Fibroblast of skin of right biceps (primary cell): ENCODE measurements at places on chromosomes 4 and X.

- DNase-seq, result no peak
Observed at GRCh38 chrX:9681011-9681410, 84.6 kb downstream of the GPR143 start.

GRCh38 chrX:44143061-44143602 lies 169.9 kb upstream of the NDP start:
- DNase-seq, result no peak

- no peak for DNase-seq
Observed at GRCh38 chr4:58119298-58119697, 1009.1 kb upstream of the IGFBP7 start.

DNA sequence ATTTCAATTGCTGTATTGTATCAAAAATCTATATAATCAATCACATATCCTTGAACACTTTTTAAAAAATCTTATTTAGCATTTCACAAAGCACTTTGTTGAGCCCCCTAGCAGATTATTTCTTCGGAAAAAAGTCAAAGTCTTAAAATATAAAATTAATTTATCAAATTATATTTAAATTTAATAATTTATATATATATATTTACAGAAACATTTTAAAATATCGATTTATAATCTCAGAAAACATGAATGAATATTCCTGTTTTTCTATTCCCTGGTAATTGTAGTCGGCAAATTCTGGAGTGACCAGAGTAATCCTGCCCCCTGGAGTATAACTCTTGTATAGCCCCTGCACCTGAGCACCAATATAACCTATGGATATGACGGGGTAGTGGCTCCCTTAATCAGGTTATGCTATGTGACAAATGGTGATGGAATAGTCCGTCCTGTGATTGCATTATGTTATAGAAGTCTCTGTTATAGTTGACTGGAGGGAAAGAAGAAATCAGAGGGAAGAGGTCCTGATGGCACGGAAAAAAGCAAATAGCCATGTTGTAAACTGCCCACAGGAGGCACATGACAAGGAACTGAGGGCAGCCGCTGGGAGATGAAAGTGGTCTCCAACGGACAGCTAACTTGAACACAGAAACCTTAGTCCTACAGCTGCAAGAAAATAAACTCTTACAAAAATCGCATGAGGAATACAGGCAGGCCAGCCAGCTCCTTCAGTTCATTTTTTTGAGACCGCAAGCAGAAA lies 1092.3 kb downstream of the ARAP2 start:
- DNase-seq, result no peak

- no peak for DNase-seq
Observed at GRCh38 chr4:85556283-85556682, 81.3 kb downstream of the ARHGAP24 start.

GRCh38 chr4:75251547-75251946 lies 262.7 kb downstream of the RCHY1 start:
- no peak for DNase-seq

- no peak for DNase-seq
Observed at GRCh38 chr4:98610431-98610830, 48.0 kb downstream of the TSPAN5 start.

- DNase-seq, result no peak
Observed at GRCh38 chr4:124243671-124244366, 468.7 kb downstream of the ANKRD50 start.

- peak; percentile 1 for DNase-seq
Observed at GRCh38 chr4:142645475-142646108, 200.5 kb downstream of the INPP4B start.

- DNase-seq, result peak; percentile 2
Observed at GRCh38 chr4:105624530-105624929, 72.1 kb downstream of the ARHGEF38 start.

GRCh38 chr4:169209388-169209883 lies 61.3 kb downstream of the SH3RF1 start:
- DNase-seq, result no peak

DNA sequence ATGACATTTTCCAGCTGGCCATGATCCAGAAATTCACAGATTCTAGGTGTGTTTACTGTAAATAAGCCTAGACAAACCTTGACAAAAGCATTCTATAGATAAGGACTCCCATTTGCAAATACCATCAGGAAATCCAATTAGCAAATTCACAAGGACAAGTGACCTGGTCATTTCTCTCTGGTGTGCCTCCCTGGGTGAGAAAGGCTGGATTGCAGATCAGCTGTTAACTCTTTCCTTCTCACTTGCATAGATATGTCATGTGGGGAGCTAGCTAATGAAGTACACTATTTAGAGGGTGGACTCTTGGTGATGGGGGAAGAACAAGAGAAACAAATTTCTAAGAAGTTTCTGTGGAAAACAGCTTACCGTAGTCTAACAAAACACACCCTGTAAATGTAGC lies 58.9 kb downstream of the MOSPD2 start:
- DNase-seq, result no peak

- no peak for DNase-seq
Observed at GRCh38 chr4:25863831-25864418, 1.1 kb upstream of the SEL1L3 start.

GRCh38 chrX:97609938-97610337 lies 726.2 kb downstream of the RPA4 start:
- no peak for DNase-seq

- peak; percentile 32 for DNase-seq
Observed at GRCh38 chr4:164440199-164440598, 313.7 kb upstream of the SMIM31 start.

DNA sequence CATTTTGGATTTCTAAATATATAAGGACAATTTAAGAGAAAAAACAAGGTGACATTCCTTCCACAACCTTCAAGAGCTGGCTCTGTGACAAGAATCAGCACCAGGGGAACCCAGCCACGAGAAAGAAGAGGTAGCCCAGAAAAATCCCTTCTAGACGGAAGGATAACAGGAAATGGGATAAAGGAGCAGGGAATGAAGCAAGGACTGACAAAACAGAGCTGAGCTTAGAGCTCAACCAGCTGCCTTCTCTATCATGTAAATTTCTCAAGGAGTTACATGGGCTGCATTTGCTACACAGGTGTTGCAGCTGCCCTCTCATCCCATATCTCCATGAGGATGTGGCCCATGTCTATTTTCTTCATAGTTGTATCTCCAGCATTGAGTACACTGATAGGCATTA lies 154.2 kb upstream of the PRDX4 start:
- no peak for DNase-seq

DNA sequence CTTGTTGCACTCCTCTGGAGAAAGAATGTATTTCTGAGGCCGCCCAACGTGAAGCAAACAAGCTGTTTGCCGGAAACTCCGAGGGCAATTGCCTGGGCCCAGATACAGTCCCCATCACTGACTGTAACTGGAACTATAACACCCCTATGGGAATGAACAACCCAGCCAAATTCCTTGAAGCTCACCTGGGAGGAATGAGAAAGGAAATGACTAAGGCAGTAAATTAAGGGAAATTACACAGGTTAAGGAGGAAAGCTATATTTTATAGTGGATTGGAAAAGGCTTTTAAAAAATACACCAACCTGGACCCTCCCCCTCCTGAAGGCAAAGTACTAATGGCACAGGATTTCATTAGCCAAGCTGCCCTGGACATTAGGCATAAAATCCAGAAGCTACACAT lies 11.7 kb upstream of the HERC5 start:
- no peak for DNase-seq

DNA sequence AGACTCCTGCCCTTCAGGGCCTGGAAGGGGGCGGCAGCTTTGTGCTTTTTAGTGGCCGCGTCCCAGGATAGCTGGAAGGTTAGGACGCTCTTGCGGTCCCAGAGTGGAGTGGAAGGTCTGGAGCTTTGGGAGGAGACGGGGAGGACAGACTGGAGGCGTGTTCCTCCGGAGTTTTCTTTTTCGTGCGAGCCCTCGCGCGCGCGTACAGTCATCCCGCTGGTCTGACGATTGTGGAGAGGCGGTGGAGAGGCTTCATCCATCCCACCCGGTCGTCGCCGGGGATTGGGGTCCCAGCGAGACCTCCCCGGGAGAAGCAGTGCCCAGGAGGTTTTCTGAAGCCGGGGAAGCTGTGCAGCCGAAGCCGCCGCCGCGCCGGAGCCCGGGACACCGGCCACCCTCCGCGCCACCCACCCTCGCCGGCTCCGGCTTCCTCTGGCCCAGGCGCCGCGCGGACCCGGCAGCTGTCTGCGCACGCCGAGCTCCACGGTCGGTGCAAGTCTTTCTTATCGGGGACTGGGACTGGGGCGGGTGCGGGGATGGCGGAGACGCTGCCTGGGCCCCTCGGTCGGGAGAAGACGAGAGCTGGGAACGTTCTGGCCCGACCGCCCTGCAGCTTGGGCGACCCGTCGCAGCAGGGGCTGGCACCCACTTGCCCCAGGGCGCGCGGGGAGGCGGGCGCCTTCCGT lies at the start of gene EDNRA:
Gene EDNRA (plus strand): TSS at position 207 of the 686 bp plus-strand sequence. CDS start 4,585 bp downstream, outside the sequence.
- peak; percentile 67 for DNase-seq

DNA sequence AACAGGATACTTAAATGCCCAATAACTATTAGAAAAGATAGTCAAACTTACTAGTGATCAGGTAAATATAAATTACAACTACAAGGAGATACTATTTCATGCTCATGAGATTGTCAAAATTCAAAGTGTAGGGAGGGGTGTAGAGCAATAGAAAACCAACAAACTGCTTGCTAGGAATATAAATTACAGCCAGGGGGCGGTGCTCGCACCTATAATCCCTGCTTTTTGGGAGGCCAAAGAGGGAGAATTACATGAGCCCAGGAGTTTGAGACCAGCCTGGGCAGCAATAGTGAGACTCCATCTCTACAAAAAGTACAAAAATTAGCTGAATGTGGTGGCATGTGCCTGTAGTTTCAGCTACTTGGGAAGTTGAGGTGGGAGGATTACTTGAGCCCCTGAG lies 556.5 kb upstream of the NR3C2 start:
- DNase-seq, result peak; percentile 31

DNA sequence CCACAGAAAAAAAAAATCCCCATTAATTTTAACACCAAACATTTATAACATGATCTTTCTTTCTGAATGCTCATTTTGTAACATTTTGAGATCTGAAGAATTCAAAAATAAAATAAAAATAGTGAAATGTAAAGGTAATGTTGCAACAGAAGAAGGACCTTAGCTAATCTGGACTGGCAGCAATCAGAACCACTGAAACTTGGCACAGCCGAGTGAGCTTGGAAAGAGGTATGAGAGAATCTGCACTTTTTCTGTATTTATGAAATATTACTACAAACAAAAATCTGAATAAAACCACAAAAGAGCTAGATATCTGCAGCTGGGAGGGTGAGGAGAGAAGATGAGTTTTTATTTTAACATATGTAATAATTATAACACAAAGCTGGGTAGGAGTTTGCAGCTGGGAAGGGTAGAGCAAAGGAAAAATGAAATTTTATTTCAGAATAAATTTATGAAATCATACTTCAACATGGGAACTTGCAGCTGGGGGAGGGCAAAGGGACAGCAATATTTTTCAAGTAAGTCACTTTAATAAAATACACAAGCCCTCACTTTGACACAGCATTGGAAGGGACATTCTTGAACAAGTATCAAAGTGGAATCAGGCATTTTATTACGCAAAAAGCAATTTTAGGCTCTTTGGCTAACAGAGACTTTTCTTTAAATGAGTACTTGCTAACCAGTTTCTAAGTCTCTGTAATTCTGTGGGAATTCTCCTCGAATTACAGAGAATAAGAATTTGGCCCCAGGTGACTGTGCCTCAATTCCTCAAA lies 26.7 kb downstream of the DKK2 start:
- DNase-seq, result no peak

DNA sequence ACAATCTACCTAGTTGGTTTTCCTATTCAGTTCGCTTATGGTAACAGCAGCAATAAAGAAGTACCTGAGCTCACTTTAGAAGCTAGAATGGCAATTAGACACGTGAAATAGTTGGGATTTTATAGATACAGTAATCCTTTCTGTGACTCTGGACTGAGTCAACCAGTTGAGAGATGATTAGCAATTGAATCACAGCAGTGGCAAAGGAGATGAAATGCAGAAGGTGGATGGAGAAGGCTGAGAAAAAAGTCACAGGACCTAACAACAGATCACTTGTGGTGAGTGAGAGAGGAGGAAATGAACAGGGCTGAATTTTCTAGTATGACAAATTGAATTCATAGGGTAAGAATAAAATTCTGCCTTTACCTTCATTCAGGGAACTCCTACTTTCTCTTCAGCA lies 197.1 kb upstream of the MAGEB18 start:
- peak; percentile 66 for DNase-seq

- DNase-seq, result peak; percentile 98
Observed at GRCh38 chr4:23728393-23728792, 161.5 kb downstream of the PPARGC1A start.

DNA sequence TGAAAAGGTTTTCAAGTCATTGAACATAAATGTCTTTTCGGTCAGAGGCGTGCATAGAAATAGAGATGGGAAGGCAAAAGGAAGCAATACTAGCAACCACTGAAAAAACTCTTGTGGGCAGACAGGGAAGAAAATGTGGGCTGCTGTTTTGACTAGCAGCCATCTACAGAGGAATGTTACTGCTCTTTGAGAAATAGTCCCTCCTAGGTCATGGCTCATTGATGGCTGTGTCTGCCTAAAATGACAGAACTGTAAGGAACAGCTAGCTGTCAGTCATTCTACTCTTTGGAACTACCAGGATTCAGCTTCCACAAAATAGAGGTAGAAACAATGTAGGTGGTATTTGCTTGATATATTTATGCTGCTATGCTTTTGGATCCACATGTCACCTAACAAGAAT lies 26.9 kb upstream of the TMPRSS11B start:
- no peak for DNase-seq

GRCh38 chrX:132738951-132739350 lies 219.5 kb downstream of the HS6ST2 start:
- no peak for DNase-seq

- peak; percentile 46 for DNase-seq
Observed at GRCh38 chr4:30605616-30606190, 114.5 kb upstream of the PCDH7 start.

DNA sequence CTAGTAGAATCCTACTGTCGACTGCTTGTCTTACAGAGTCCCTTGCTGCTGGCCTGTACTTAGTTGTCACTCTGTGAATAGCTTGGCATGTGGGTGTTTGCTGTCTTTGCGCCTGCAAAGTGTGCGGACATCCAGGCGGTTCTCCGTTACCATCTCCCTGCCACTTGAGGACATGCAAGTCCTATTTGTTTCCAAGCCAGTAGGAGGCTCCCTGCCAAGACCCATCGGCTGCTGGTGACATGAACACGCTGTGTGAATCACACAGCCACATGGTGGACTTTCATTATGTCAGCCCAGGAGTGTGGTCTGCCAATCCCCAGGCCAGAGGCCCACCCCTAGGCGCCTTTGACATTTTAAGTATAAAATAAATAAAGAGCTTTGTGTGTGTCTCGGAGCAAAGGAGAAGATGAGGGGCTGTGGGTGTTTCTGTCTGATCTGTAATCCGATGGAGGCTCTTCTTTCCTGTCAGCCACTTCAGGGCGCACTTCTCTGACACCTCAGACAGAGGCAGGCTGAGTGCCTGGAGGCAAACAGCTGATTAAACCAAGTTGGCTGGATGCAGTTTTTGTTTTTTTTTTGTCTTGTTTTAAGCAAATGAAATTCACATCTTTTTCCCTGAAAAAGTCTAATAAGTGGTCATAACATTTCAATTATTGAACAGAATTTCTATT lies 51.5 kb downstream of the ALPK1 start:
- peak; percentile 62 for DNase-seq
